Small intestine (tissue), 16 donors: ENCODE measurements at places on chromosomes 6 and 20.

- DNase-seq: no peak
Measured at GRCh38 chr20:54922636-54923035, 447.2 kb downstream of the DOK5 start.

- no peak for DNase-seq
Measured at GRCh38 chr6:56663344-56663743, 20.7 kb upstream of the DST start.

GRCh38 chr20:61951695-61952533 is 113.8 kb downstream of the TAF4 start:
- DNase-seq: peak; percentile 46

- DNase-seq: no peak
Measured at GRCh38 chr6:169763308-169763707, 11.9 kb downstream of the ERMARD start.

DNA sequence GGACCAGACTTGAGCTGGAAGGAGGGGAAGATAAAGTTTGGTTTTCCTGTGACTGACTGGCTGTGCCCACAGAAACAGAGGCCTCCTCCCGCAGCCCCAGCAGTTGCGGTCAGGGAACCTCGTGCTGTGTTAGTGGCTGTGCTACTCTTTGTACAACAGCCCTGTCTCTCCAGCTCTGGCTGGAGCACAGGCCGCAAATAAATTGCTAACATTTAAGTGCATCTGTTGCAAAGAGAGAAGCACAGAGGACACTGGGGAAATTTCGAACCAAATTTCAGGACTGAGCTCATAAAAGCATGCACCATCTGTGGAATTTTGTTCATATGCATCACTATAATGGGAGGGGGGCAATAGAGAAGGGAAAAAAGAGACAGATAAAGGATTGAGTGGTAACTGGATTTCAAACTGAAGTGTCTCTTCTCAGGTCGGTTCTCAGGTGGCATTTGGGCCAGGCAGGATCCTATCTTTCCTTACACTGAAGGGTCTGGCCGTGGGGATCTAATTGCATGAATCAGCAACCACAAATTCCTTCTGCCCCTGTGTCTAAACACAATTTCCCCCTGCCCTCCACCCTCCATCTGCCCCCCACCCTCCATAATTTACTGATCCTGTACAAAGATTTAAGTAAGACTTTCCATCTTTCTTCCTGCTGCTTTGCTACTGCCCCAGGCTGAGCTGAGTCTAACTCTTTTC is 88.9 kb upstream of the ATXN1 start:
- DNase-seq: no peak

DNA sequence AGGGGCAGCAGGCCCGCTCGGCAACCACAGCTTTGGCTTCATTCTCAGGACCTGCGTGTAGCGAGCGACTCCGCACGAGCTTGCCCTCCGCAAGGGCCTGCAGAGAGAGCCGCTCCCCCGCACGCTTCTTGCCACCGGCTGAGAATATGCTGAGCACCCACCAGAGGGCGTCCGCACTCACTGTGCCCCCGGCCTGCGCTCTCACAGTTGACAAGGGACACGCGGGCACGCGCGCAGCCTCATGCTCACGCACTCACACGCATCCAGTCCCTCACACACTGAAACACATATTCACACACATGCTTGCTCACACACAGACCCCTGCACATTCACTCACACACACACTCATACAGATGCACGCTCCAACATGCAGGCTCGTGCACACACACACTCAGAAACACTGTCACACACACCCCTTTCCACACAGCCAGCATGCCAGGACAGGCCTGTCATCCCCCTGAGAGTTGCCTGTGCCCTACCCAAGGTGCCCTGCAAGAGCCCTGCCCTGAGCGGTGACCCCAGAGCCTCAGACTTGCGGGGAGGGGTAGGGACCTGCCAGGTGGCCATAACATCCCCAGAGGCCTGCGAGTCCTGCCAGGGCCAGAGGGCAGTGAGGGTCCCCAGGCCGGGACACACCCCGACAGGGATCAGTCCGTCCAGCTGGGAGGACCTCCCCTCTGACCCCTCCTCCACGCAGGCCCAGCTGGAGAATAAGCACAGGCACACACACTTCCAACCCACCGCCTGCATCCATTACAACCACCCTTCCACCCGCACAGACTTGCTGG is 174.1 kb downstream of the BMP7 start:
- peak; percentile 55 for DNase-seq
